Calu3 (cell line): ENCODE measurements at places on chromosomes 12 and 14. TPM values are rescaled to one million over a fixed set of nuclear protein-coding genes. Genes with fewer than 3 reads are reported as not detected.

Gene KRT77
- total RNA-seq, result not detected in 2 replicates

Gene SLC7A8
- total RNA-seq, result 0.29 TPM in 1 of 2 replicates, not detected in the other

Gene SOCS2
- 4.2 and 4.6 TPM in 2 replicates for total RNA-seq

GRCh38 chr12:6053541-6053940, 70.9 kb downstream of the VWF start:
- peak; percentile 25 for DNase-seq

DNA sequence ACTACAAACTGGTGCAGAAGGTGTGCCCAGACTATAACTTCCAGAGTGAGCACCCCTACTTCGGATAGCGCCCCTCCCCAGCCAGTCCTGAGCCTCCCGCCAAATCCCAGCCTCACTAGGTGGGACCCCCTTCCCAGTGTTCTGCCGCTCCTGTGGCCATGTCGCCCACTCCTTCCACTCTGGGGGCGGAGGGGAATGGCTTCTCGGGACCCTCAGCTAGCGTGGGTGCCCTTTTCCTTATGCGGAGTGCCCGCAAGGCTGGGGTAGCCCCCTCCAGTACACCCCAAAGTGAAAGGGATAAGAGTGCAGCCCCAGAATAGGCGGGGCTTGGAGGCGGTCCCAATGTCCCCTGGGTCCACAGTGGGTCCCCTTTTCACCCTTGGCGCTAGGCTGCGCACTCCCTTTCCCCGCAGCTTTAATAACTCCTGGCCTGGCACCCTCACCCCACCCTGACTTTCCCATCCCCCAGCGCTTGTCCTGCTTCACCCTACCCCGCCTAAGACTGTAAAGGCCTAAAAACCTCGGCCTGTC, 3.8 kb upstream of the SHMT2 start:
- no peak for DNase-seq

Gene TTC9
- total RNA-seq, result 9.8 and 11.0 TPM in 2 replicates

- DNase-seq, result no peak
Measured at GRCh38 chr12:121537814-121538698, 42.8 kb downstream of the KDM2B start.

- no peak for DNase-seq
Measured at GRCh38 chr12:94305130-94305957, 154.3 kb downstream of the CEP83 start.

DNA sequence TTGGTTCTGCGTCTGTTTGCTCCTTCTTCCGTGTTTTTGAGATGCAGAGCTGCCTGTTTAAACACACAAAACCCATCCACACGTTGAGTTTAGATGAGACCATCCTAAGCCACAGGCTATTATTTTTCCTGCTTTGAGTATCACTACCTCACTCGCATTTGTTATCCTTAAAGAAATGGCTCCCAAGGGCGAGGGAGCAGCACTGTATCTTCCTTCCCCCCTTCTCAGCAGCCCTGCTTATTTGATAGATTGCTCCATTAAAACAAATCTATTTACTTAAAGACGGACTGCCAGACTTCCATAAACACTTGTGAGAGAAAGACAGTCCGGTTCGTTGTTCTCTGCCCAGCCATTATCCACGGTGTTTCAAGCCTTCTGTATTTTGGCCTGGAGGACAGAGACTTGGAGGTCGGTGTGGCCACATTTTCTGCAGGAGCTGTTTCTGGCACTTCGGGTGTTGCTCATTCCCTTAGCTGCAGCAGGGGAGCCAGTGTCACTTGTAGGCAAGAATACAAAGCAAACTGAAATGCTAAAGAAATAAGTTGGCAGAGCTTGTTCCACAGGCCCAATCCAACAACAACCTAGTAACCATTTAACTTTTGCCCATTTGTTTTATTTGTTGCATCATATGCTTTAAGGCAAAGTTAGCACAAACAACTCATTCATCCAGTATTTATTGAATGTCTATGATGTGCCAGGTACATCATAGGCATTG, 275.4 kb downstream of the TTC6 start:
- no peak for DNase-seq

GRCh38 chr14:91294153-91294552, 49.6 kb upstream of the GPR68 start:
- DNase-seq, result no peak

Gene CLEC6A
- total RNA-seq, result not detected in 2 replicates
